Fibroblast of lung (primary cell): ENCODE measurements at places on chromosomes 5 and 9. TPM values are rescaled to one million over a fixed set of nuclear protein-coding genes. Genes with fewer than 3 reads are reported as not detected.

- no peak overlapping the region for H3K4me3 ChIP-seq
- H3K36me3 ChIP-seq = no peaks in the 10 kb centered on the region
- peak; percentile 57 for DNase-seq
Measured at GRCh38 chr5:160506006-160507004, 84.7 kb downstream of the PTTG1 start.

The RNF180 gene
- polyA plus RNA-seq = 0.62 and 2.3 TPM in 2 replicates

DNA sequence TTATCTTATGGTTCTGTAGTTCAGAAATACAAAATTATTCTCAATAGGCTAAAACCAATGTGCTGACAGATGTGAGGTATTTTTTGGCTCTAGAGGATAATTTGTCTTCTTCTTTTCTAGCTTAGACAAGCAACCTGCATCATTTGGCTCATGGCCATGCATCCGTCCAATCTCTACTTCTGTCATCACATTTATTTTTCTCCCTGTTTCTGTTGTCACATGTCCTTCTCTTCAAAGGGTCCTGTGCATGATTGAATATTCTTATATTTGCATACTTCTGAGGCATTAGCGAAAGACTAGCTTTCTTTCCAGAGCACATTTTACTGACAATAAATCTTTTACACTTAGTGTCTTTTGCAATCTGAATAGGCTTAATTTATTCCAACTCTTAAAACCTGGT, 564.7 kb downstream of the CDH10 start:
- H3K4me3 ChIP-seq = no peak overlapping the region
- H3K4me1 ChIP-seq = no peaks in the 10 kb centered on the region
- DNase-seq = no peak
- H3K36me3 ChIP-seq = no peaks in the 10 kb centered on the region
- no peak overlapping the region for H3K27ac ChIP-seq
- H3K27me3 ChIP-seq = no peaks in the 10 kb centered on the region

The ROPN1L gene
- 0.26 and 0.50 TPM in 2 replicates for polyA plus RNA-seq

DNA sequence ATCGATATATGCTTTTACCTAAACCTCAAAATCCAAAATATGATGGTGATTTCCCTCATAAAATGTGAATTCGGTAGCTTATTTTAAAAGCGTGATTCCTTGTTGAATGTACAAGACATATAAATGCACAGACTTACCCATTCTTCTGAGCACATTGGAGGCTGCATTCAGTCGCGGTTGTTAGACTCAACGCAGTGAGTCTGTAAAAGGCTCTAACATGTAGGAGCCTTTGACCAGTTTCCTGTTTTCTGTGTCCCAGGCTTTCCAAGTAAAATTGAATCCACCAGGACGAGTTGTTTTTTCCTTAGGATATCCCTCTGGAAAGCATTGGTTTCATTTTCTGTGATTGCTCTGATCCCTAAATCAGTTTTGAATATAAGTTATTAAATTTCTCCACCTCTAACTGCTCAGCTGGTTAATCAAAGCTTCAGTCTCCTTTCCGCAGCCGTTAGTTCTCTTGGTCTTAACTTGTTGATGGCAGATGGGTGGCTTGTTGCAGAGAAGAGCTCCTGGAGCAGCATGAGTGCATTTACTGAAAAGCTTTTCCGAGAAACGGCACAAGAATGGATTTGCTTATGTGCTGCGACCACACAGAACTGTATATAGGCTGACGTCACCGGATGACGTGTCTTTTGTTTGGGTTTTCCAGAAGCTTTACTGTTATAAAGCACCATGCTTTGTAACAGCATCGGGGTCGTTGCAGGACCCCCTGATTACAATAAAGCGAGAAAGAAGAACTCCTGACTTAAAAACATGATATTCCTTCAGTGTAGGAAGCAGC, at the start of gene LRRTM2:
Gene LRRTM2, minus strand, starts transcription at position 565 of the 781 bp plus-strand sequence. Its CDS starts 424 bp downstream, at position 141.
- H3K27me3 ChIP-seq = no peaks in the 10 kb centered on the region
- H3K4me1 ChIP-seq = no peaks in the 10 kb centered on the region
- peak within 1 kb of the TSS; percentile 68 for H3K4me3 ChIP-seq
- no peaks in the 10 kb centered on the region for H3K36me3 ChIP-seq

GRCh38 chr5:28296254-28297013, 1258.0 kb upstream of the CDH9 start:
- H3K36me3 ChIP-seq = no peaks in the 10 kb centered on the region
- no peaks in the 10 kb centered on the region for H3K27me3 ChIP-seq
- H3K4me1 ChIP-seq = no peaks in the 10 kb centered on the region
- DNase-seq = no peak
- no peak overlapping the region for H3K27ac ChIP-seq

The CCDC192 gene
- polyA plus RNA-seq = not detected in 2 replicates

DNA sequence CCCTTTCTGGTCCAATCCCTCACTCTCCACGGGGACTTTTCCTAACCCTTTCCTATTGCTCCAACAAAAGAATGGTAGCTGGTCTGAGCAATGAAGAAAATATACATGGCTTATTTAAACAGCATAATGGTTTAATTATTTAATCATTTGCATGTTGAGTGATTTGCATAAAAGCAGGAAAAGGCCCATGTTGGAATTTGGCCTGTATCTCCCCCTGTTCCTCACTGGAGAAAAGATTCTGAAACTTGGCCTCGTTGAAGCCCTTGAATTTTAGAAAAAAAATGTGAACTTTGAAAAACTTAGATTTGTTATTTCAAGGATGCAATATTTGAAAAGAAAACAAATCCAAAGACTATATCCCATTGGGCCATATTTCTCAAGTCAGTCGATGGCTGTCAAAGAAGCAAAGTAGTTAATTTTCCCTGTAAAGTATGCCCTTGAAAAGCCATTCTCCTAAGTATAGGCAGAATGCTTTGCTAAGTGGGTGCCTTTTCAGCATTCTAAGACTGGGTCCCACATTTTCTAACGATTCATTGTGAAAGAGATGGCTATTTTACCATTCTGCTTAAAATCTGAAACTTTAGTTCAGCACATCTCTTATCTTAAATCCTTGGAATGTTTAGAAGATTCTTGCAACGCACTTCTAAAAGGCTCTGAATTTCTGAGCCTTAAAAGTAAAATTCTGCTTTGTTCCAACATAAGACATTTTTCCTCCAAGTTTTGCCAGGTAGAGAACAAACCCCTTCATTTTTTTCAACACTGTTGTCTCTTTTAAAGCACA, 428.8 kb downstream of the ARHGEF28 start:
- H3K36me3 ChIP-seq = no peaks in the 10 kb centered on the region
- no peak overlapping the region for H3K27ac ChIP-seq
- H3K27me3 ChIP-seq = no peaks in the 10 kb centered on the region
- H3K4me3 ChIP-seq = no peak overlapping the region
- no peak for DNase-seq

The ANKS6 gene
- 7.3 and 10.0 TPM in 2 replicates for polyA plus RNA-seq

- H3K4me3 ChIP-seq = no peak overlapping the region
- no peak overlapping the region for H3K27ac ChIP-seq
- no peaks in the 10 kb centered on the region for H3K27me3 ChIP-seq
- H3K4me1 ChIP-seq = no peaks in the 10 kb centered on the region
- DNase-seq = no peak
Measured at GRCh38 chr5:14859150-14859549, 12.4 kb downstream of the ANKH start.

DNA sequence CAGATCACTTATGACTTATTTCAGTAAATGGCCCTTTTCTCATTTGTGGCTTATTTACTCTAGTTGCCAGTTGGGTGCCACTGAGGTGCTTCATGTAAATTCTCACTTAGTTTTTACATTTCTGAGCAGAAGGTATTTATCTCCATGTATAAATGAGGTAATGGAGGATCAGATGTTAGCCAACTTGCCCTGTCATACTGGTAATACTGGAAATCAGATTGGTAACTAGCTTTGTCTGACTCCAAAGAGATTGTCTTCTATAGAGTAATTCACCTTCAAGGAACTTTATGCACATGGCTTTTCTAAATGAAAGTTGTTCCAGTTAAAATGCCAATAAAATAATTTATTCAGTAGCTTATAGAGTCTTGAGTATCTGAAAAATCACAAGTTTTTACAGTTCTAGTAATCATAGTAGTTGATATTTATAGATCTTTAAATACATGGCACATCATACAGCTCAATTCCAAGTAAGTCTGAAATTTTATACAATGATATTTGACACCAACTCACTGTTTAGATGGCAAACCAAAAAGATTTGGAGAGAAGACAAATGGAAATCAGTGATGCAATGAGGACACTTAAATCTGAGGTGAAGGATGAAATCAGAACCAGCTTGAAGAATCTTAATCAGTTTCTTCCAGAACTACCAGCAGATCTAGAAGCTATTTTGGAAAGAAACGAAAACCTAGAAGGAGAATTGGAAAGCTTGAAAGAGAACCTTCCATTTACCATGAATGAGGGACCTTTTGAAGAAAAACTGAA, 28.8 kb downstream of the RAB14 start:
- no peaks in the 10 kb centered on the region for H3K27me3 ChIP-seq
- no peak for DNase-seq
- no peak overlapping the region for H3K27ac ChIP-seq
- H3K4me1 ChIP-seq = no peaks in the 10 kb centered on the region
- H3K36me3 ChIP-seq = peaks cover 4% of the 10 kb centered on the region
